ENCODE measurements at places on chromosomes 1 and 21.

DNA sequence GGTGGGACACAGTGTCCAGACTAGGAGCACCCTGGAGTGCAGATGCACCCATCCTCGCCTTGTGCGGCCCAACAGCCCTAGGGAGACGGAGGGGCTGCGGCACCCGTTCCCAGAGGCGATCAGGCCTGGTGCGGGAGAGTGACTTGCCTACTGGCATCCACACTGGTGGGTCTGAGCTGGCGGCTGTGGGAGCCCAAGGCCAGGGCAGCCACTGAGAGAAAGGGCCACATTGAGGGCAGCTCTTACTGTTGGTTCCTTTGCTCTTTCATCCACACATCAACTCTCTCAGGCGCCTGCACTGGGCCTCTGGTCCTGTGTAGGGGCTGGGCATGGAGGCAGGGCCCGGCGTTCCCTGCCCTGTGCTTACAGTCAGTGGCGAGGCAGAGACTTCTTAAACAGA, 8.6 kb downstream of the PODN start:
- DNase-seq = no peak

GRCh38 chr1:105373681-105374080, 1624.0 kb downstream of the AMY1C start:
- no peak for DNase-seq

- DNase-seq = no peak
These were observed 84.1 kb upstream of the ZNF326 start for GRCh38 chr1:89910780-89911179.

DNA sequence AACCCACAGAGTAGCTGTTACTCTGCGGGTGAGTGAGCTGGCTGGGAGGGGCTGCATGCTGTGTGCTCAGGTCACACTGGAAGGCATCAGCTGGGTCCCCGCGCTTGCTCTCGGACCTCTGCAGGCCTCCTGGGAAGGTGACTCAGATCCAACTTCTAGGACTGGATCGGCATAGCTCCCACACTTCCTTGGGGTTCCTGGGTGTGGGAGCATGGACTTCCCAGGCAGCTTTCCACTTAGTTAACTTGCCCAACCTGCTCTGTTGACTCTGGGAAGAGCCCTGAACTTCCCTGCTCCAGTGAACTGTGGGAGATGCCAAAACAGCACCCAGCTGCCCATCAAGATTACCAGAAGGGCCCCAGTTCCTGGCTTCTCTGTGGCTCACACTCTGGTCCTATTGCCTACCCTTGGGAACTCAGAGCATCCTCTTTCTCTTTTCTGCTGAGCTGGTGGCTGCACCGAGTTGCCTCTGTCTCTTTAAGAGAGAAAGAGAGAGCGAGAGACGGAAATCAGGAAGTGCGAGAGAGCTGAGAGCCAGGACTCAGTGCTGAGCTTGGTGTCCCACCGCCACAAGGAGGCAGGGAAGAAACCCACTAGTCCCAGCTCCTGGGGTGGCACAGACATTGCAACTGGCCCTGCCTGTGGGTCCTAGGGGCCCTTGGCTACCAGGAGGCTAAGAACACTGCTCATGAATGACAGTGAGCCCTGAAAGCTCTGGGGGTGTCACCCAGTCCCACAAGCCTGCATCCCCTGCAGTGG, at the start of gene IKBKE:
Gene IKBKE, plus strand, starts transcription at position 544 of the 759 bp plus-strand sequence. CDS start 2,752 bp downstream, outside the sequence.
- DNase-seq = peak; percentile 59

DNA sequence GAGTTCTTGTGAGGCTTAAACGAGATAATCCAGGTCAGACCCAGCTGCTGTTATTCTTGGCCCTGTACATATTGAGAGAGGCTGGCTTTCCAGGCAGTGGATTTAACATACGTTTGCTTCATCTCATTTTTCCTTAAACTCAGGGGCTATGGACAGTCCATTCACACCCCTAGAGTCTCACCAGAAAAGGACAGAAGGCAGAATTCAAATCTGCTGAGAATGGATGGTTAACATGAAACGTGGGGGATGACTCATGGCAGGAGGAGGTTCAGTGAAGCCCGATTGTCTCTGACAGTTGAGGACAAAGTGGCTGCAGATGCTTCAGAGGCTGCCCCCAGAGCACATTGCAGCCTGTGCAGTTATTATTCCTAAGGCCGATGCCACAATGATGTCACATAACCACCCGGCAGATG, 39.5 kb downstream of the TGFB2 start:
- DNase-seq = no peak

DNA sequence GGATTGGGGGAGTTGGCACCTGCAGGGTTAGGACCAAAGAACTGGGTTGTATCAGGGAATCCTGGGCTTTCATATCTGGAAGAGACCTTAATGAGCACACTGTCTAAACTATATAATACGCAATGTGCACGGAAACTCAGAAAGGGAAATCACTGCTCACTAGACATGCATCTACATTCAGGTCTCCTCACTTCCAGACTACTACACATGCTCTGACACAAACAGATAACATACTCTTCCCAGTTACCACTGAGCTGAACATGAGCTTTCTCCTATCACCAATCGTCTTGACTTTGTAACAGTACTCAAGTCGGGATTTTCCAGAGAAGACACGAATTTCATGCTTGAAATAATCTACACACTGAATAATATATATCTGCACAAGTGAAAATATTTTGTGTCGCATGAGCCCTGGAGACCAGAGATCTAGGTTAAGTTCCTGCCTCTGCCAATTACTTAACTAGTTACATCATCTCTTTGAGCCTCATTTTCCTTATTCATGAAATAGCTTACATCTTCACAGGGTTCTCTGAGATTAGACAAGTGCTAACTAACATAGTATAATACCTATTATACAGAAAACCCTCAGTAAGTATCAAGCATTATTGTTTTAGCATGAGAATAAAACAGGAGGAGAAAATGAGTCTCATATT, 101.1 kb downstream of the JAK1 start:
- no peak for DNase-seq

GRCh38 chr1:196412326-196412725, 195.9 kb downstream of the KCNT2 start:
- no peak for DNase-seq

- DNase-seq = no peak
These were observed 109.0 kb downstream of the CACNA1E start for GRCh38 chr1:181592255-181592859.

- no peak for DNase-seq
These were observed 545.2 kb upstream of the BRINP3 start for GRCh38 chr1:191022856-191023255.

DNA sequence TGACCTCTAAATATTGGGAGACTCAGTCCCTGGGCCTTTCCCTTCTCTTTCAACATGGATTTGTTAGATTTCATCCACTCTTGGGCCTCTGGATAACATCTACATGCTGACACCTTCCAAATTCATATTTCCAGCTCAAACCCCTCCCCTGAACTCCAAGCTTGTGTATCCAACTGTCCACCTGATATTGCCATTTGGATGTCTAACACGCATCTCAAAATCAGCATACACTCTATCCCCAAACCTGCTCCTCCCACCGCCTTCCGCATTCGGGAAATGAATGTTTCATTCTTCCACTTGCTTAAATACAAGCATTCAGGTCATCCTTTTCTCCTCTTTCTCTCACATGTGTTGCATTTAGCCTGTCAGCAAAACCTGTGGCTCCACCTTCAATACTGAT, 17.5 kb upstream of the KAZN start:
- DNase-seq = no peak

DNA sequence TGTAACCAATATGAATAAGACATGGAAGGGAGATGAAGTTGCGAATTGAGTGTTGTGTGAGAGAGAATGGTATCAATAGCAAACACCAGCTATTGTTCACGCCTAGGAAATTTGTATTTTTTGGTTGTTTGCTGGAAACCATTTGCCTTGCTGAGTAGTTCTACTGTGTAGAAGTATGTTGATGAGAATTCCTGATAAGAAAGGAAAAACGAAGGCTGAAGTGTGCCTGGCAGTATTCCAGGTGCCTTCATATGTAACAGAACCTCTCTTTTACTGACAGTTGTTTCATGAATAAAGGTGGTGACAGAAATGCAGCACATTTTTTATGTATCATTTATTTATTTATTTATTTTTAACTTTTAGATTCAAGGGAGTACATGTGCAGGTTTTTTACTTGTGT, 79.5 kb downstream of the SDCCAG8 start:
- no peak for DNase-seq

- no peak for DNase-seq
These were observed 10.3 kb downstream of the WLS start for GRCh38 chr1:68221980-68222373.

GRCh38 chr1:59767119-59767518, 47.6 kb upstream of the HOOK1 start:
- DNase-seq = no peak

- DNase-seq = no peak
These were observed 85.8 kb downstream of the ADARB1 start for GRCh38 chr21:45160198-45160597.
